NCI-H524 treated with DMSO at 0.1 percent for 48 hours (cell line): ENCODE measurements at places on chromosomes 1 and 21.
A peak's percentile ranks its signal among the peaks of the same experiment; 100 is the strongest.

DNA sequence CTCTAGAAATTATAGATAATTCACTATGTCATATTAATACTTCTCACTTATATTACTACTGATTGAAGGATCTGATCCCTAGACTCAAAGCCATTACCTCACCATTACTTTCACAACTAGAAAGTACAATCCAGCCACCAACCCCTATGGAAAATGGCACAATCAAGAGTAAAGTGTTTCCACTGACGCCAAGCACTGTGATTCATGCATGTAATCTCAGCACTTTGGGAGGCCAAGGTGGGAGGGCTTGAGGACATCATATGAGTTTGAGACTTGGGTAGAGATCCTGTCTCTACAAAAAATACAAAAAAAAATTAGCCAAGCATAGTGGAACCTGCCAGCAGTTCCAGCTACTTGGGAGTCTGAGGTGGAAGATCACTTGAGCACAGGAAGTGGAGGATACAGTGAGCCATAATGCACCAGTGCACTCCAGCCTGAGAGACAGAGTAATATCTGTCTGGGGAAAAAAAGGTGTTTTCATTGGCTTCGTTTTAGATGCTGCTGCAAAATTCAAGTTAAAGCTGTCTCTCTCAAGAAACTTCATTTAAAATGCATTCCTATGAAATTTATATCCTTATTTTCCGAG, 126.5 kb downstream of the AKT3 start:
- DNase-seq, result no peak

DNA sequence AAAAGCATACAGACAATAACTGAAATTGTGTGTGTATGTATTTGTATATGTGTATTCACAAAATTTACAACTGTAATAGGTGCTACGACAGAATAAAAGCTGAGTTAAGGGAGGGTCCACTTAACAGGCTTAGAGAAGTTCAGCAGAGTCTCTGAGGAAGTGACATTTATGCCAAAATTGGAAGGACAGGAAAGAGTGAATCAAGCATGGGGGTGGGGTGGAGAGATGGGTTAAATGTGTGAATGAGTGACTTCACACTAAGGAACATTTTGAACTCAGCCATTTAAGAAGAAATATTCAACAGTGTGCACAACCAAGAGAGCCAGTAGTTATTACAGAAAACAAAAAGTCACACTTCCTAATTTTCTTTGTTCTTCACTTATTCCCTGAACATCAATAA, 53.8 kb upstream of the RGS1 start:
- no peak for DNase-seq

DNA sequence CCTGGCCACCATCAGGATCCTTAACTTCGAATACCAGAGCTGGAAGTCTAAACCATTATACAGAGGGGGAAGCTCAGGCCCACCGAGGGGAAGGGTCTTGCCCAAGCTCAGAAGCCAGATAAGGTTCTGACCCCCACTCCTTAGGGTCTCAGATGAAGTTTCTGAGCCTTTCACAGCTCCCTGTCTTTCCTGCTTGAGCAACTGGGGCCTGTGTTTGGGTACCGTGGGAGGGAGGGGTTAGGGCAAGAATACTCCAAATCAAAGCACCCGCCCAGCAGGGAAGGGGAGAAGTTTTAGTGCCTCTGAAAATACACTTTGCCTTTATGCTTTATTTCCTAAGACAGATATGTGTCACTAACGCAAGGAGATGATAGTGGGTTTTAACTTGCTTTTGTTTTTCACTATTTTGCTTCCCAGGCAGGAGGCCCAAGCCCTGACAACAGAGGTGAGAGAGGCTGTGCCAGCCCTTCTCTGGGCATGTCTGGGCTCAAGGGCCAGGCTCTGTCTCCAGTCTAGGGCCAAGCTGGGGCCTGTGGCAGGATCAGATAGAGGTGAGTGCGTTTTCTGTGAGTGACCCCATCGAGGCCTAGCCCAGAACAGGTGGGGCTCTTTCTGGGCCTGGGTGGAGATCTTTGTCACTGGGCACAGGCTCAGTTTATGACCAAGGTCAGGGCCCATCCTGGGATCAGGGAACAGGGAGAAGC, 20.5 kb upstream of the TENT5B start:
- no peak for DNase-seq

DNA sequence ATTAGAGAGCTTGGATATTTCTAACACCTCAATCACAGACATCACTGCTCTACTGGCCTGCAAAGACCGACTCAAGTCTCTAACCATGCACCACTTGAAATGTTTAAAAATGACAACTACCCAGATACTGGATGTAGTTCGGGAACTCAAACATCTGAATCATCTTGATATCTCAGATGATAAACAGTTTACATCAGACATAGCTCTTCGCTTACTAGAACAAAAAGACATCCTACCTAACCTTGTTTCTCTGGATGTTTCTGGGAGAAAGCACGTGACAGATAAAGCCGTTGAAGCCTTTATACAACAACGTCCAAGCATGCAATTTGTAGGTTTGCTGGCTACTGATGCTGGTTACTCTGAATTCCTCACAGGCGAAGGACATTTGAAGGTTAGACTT, 45.1 kb downstream of the ZYG11B start:
- no peak for DNase-seq

GRCh38 chr1:44013949-44014348, 17.3 kb downstream of the SLC6A9 start:
- no peak for DNase-seq

DNA sequence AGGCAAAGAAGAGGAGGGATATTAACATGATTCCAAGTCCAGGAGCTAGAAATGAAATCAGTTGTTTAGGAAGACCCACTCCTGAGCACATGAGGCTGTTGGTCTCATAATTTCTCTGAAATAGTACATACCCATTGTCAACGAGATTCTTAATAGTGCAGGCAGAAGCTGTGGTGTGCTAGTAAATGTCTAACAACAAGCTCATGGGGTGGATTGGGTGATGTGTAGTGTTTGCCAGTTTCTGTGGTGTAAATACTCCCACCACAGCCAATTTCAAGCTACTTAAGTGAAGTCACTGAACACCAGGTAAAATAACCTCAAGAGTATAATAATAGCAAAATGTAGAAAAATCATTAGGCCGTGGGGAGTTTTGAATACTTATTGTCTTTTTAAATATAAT, 42.0 kb downstream of the SYF2 start:
- DNase-seq, result no peak

DNA sequence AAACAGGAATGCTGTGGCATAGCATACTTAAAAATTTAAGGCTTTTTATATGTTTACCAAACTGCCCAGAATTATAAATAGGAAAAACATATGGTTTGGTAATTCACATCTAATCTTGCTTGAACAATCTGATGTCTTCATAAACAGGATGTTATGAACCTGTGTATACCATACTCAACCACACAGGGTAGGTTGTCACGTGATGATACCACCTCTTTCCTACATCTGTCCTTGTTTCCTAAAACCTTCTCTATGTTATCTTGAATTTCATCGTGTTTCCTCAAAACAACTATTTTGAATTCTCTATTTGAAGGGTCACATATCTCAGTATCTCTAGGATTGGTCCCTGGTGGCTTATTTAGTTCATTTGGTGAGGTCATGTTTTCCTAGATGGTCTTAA, 631.0 kb upstream of the PKN2 start:
- DNase-seq, result no peak

DNA sequence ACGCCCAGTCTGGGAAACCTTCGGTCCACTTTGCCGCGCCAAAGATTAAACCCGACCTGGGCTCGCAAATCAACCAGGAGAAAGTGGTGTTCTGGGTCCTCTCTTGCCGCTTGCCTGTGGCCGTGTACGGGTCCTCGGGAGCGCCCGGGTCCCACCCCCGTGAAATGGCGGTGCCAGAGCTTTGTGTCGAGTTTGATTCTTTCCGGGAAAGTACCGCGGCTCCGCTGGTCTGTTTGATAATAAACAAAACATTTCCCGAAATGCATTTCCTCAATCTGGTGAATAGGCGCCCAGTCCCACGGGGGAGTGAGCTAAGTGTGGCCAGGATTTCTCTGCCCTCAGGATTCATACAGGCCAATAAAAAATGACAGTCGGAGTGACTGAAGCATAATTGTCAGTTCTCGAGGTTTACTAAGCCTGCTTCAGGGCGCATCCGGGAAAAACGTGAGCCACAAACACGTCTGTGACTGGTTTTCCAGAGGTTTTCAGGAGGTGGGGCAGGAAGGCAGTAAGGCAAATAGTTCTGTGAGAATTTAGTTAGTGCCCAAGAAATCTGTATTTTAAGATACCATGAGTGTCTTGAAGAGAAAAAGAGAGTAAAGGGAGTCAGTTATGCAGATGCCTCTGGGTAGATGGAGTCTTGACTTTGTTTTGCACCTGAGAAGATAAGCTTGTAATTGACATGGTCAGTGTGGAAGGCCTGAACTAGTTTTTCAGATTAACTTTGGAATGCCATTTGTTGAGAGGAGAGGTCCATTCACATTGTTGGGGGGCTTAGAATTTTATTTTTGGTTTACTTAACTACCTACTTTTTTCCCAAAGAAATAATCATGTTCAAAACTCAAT, 675 bp downstream of the IFNAR1 start:
- no peak for DNase-seq

- no peak for DNase-seq
These were observed 54.2 kb downstream of the SLC2A1 start for GRCh38 chr1:42904434-42904833.

- DNase-seq, result peak; percentile 84
These were observed 77.0 kb upstream of the BACE2 start for GRCh38 chr21:41090981-41091380.

DNA sequence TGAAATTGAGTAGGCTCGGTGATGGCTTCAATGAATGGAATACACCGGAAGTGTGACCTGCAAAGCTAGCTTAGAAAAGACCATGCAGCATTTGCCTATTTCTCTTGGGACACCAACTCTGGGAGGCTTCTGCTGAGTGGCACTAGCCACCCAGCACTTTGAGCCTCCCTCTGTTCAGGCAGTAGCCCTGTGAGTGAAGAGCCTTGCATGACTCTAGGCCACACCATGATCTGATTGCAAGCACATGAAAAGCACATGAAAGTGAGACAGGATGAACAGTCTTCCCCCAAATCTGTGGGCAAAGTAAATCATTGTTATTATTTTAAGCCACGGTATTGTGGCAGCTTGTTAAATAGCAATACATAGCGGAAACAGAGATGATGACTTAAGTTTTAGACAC, 2.8 kb downstream of the CD48 start:
- no peak for DNase-seq

- peak; percentile 23 for DNase-seq
These were observed at the start of gene TSTD1 for GRCh38 chr1:161038523-161039153. TSS of gene TSTD1 (minus strand) at chr1:161038964. CDS start at chr1:161038889, 75 bp downstream.

GRCh38 chr1:168163670-168164069, 15.1 kb upstream of the TIPRL start:
- no peak for DNase-seq

DNA sequence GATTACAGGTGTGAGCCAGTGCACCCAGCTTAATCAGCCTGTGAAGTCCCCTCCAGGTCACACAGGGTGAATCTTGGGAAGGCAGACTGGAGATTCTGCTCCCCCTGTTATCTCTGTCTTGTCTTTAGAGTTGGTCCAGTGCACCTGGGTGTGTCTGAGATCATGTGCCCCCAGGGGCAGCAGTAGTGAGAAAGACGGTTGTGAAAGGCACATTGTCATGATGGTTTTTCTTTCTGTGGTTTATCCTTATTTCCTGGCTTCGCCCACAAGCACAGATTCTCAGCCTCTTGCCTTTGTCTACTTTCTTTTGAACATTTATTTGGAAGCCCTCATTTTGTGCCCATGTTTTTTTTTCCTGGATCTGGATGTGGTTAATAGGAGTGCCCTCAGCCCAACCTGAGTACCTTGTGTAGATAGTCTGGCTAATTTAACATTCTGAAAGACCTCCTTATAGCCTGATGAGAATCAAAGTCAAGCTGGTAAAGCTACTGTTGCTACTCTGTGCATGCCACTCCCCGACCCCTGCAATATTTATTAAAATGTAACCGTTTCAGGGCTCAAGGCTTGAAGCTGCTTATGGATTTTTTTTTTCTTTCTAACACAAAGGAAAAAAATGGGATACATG, 23.7 kb downstream of the UCK2 start:
- DNase-seq, result no peak

DNA sequence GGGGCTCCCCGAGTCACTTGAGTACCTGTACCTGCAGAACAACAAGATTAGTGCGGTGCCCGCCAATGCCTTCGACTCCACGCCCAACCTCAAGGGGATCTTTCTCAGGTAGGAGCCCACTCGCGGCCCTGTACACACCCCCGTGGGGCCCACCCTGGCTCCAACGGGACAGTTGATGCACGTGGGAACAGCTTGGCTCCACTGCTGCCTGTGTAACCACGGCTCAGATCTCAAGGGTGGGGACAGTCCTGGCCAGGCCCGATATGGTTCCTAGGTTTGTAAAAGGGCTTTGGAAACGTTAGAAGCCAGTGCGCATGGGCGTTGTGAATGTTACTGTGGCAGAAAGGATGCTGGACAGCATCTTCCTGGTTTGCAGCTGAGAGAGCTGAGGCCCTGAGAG, 18.8 kb downstream of the PODN start:
- no peak for DNase-seq

GRCh38 chr1:87760654-87761053, 432.0 kb downstream of the LMO4 start:
- DNase-seq, result no peak

DNA sequence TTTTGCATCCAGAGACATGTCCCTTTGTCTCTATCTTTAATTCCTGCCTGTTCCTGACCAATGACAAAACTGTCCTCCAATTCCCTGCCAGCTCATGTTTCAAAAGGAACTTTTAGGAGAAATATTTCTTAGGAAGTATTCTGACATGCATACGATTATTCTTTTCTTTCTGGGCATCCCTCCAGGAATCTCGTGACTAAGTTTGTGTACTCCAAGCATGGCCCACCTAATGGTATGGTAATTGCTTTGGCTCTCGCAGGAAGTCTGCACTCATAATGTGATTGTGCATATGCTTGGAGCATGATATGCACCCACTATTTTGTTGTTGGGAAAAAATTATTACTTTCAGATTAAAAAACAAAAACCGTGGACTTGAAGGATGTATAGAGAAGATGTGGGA, 256.4 kb downstream of the PRDM2 start:
- no peak for DNase-seq

- DNase-seq, result no peak
These were observed 27.8 kb downstream of the RIPK4 start for GRCh38 chr21:41739011-41739410.

- DNase-seq, result no peak
These were observed 18.4 kb downstream of the JUN start for GRCh38 chr1:58765441-58765840.

DNA sequence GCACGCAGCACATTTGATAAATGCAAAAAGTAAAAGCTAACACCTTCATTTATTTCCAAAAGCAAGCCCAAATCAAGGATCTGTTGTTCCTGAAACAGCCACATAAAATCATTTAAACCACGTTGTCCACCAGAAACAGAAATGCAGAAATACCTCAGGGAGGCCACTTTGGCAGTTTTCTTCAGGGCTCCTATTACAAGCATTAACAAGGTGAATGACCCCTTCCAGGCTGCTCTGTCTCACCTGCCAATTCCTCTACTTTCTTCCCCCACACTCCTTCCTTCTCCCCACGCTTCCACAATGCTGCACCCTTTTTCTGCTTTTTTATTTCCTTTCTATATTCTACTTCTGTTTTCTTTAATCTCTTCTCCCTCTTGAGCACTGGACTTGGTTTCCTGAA, 55.0 kb upstream of the PTGFRN start:
- DNase-seq, result no peak

- DNase-seq, result no peak
These were observed 41.1 kb downstream of the TNFSF18 start for GRCh38 chr1:173009597-173009996.
